ENCODE measurements at places on chromosomes 2 and 18.

GRCh38 chr18:39186008-39186407, 1620.4 kb upstream of the CELF4 start:
- H3K4me3 ChIP-seq = no peak overlapping the region
- no peaks in the 10 kb centered on the region for H3K27me3 ChIP-seq
- DNase-seq = no peak

DNA sequence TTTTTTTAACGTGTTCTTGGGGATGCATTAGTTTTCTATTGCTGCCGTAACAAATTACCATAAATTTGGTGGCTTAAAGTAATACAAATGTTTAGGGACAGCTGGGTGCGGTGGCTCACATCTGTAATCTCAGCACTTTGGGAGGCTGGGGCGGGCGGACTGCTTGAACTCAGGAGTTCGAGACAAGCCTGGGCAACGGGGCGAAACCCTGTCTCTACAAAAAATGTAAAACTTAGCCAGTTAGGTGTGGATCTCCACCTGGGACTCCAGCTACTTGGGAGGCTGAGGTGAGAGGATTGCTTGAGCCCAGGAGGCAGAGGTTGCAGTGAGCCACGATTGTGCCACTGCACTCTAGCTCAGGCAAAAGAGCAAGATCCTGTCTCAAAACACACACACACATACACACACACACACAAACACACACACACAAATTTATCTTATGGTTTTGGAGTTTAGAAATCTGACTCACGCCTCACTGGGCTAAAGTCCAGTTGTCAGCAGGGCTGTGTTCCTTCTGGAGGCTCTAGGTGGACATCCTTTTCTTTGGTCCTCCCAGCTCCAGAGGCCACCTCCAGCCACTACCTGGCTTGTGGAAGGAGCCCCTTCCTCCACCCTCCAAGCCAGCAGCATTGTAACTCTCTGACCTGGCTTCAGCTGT, 76.1 kb downstream of the SEPTIN10 start:
- no peaks in the 10 kb centered on the region for H3K27me3 ChIP-seq
- no peaks in the 10 kb centered on the region for H3K36me3 ChIP-seq
- H3K27ac ChIP-seq = no peak overlapping the region
- no peaks in the 10 kb centered on the region for H3K4me1 ChIP-seq
- no peak for DNase-seq
- H3K4me3 ChIP-seq = no peak overlapping the region

DNA sequence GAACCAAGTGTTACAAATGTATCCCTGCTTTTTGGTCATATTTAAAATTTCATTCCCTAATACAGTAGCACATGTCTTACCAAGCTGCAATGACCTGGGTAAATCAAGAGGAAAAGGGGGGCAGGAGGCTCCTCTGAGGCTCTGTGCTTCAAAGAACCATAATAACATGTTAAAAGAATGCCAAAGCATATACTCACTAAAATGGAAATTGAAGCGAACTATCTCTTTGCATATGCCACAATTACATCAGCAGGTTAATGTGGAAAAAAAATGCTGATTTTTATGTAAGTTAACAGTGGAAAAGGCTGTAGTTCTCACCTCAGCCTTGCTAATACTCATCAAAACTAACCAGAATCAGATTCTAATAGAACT, 37.5 kb upstream of the NCKAP5 start:
- no peaks in the 10 kb centered on the region for H3K36me3 ChIP-seq
- H3K27ac ChIP-seq = no peak overlapping the region
- no peak overlapping the region for H3K4me3 ChIP-seq
- DNase-seq = no peak
- no peaks in the 10 kb centered on the region for H3K4me1 ChIP-seq
- H3K27me3 ChIP-seq = no peaks in the 10 kb centered on the region

GRCh38 chr2:164808776-164809175, 32.8 kb downstream of the COBLL1 start:
- no peak for DNase-seq
- H3K36me3 ChIP-seq = no peaks in the 10 kb centered on the region
- H3K4me3 ChIP-seq = no peak overlapping the region
- no peaks in the 10 kb centered on the region for H3K27me3 ChIP-seq
- no peaks in the 10 kb centered on the region for H3K4me1 ChIP-seq
- no peak overlapping the region for H3K27ac ChIP-seq

Measured in CD8-positive, alpha-beta memory T cell (primary cell).